ENCODE measurements at places on chromosomes 12 and 14. TPM values are rescaled to one million over a fixed set of nuclear protein-coding genes. Genes with fewer than 3 reads are reported as not detected.

The CIROP gene
- not detected for total RNA-seq

The KRT75 gene
- total RNA-seq: not detected

The PDE3A gene
- not detected for total RNA-seq

The SERPINA6 gene
- total RNA-seq: not detected

The ZFHX2 gene
- 0.93 TPM for total RNA-seq

The FAR2 gene
- 17.1 TPM for total RNA-seq

The DAO gene
- not detected for total RNA-seq

The SRRM4 gene
- not detected for total RNA-seq

Data from activated naive CD4-positive, alpha-beta T cell treated with anti-CD3 and anti-CD28 coated beads, Interleukin-2, amount 10 ng/mL, durations not matched to agents 5 hours and 36 hours (primary cell).